ENCODE measurements at places on chromosomes 5 and 9.
A peak's percentile ranks its signal among the peaks of the same experiment; 100 is the strongest.

DNA sequence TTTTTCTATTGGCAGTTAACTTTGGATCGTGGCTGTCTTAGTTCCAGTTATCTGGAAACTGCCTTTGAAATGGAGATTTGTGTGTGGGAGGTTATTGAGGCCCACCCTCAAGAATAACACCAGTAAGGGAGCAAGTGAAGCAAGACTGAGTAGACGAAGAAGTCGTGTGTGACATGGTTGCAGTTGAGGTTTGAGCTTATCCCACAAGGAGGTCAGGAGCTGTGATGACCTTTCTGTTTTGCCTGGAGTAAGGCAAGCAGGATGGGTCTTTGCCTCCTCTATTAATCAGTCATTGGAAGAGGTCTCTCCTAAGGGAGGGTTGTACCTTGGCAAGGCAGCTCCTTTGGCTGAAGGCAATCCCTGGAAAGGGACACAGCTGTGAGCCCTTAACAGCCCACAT is 49.6 kb upstream of the CTXN3 start:
- DNase-seq: no peak

- no peak for DNase-seq
These were observed 76.8 kb downstream of the GCNT4 start for GRCh38 chr5:74975582-74975981.

- DNase-seq: peak; percentile 83
These were observed 11.1 kb downstream of the REXO4 start for GRCh38 chr9:133406480-133407307.

DNA sequence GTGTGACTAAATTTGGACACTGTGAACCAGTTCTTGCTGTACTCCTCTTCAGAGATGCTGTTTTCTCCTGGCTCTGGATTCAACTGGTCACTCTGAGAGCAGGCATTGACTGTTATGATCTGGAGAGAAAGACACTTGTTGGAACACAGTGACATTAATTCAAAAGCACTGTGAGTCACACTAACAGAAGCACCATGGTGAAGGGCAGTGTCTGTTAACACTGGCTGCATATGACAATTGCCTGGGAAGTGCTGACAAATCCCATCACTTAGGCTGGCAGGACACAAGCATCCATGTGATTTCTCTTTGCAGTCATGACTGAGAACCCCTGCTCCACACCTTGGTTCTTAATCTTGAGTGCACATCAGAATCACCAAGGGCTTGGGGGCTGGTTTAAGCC is 132.4 kb downstream of the TRPM6 start:
- no peak for DNase-seq

GRCh38 chr9:117095081-117095480 is 319.8 kb downstream of the ASTN2 start:
- DNase-seq: no peak

DNA sequence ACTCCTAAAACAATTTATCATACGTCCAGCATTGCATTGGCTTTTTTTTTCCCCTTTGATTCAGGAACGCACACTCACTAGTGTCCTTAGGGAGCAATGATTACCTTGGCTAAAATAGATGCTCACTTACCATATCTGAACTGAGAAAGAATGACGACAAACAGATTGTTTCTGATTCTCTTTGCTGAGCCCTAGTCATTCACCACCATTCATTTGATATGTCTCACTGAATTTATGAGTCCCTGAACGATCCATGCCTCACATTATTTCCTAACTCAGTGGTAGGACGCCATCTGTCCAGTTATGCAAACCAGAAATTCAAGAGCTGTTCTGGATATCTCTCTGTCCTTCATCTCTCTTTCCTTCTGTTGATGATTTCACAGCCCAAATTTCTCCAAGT is 39.3 kb upstream of the DAB2 start:
- DNase-seq: no peak

- DNase-seq: no peak
These were observed 252.9 kb downstream of the PAPPA start for GRCh38 chr9:116406469-116406868.

DNA sequence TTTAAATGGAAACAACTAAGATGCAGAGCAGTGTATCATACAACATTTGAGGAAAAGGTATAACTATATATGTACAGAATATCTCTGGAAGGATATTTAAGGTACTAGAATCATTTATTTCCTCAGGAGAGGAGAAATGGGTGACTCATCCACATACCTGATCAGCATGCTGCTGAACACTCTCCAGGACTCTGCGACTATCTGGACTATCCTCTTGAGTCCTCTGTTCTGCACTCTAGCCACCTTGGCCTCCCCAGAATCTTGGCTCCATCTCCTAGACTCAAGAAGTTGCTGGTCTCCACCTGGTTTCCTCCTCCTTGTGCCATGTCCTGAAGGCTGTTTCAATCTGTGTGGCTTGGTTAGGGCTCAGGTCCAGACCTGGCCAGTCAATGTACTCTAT is 8.8 kb upstream of the PRDM6 start:
- no peak for DNase-seq
